ENCODE measurements at places on chromosomes 2 and 18.
A peak's percentile ranks its signal among the peaks of the same experiment; 100 is the strongest.

DNA sequence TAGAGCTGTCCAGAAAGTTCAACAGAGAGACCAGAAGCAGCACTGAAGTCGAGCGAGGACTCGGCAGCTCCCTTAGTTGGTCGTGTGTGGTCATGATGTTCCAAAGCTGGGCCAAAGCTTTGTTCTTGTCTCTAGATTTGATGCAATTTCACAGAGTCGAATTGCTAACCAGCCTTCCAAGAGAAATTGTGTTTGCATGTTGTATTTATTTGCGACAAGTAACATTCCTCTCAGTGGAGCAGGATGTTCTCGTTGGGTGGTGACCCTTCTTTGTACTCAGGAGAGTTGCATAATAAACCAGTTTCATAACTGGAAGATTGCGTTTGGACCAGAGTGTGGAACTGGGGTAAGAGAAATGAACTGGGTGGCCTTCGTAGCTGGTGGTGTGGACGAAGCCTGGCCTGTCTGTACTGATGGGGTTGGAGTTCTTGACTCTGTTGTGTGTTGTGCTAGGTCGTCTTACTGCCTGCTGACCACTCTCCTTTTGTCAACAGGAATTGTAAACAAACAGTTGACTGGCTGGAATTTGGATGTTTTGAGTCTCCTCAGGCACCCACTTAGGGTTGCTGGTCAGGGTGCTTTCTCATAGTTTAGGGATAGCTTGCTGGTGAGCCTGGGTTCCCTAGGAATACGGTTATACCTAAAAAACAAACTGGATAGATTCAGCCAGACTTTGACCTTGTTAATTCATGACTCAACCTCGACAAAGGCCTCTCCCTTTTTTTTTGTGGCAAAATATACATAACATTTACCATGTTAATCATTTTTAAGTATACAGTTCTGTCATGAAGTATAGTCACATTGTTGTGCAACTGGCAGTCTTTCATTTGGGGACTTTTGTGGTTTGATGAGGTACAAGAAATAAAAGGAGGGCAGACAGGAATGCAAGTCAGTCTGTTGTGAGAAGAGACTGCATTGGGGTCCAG is 28.9 kb upstream of the TOGARAM2 start:
- DNase-seq = no peak

- peak; percentile 72 for DNase-seq
These were observed 22.9 kb upstream of the DARS1 start for GRCh38 chr2:136008205-136008865.

- no peak for DNase-seq
These were observed 498.6 kb upstream of the ZEB2 start for GRCh38 chr2:145018502-145018901.

DNA sequence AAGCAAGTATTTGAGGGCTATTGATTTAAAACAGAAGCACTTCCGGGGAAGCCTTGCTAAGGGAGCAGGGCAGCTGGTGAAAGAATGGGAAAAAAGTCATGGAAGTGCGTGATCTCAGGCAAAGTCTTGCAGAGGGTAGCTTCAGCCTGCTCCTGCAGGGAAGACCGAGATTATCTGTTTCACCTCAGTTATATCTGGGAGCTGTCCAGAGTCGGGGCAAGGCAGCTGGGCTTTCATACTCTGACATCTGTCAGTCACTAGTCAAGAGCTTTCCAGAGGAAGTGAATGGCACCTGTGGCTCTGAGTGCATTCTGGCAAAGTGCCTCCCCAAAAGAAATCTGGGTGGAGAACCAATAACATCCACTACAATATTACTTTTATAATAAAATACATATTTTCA is 8.7 kb downstream of the NXPH2 start:
- no peak for DNase-seq

DNA sequence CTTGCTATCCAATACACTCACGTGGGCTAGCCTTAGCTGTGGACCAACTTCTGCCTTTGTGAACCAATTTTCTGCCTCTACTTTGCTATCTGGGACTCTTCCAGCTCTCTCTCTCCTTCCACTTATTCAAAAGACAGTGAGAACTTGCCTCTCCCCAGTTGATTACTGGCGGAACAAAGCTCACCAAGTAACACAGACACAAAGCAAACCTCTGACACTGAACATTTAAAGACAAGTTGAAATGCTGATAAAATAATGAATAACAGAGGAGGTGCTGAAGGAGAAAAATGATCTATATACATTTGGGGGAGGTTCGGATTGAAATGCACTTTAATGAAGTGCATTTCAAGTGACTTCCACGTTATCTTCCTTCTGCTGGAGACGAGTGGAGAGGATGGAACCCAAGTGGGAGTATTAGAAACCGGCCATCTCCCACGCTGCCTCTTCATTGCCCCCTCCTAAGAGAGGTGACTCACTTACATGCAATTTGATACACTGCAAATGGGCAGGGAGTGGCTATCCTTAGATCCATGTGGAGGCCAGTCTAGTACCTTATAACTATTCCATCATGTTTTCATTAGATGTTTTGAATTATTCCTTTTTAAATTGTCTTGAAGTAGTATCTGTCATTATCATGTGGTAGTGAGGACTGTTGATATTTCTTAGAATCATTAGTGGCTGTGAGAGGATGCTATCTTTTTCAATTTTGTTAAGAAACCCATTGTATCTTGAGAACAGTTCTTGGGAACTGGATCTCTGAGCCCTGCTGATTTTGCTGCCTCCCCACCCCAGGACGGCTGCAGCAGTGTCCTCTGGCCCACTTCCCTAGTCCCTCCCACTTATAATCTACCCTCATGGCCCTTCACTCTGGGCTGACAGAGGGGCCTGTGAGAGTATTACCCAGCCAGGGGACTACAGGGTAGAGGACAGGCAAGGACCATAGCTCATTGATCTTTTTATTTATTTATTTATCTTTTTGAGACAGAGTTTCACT is 6.0 kb upstream of the GLI2 start:
- DNase-seq = no peak

DNA sequence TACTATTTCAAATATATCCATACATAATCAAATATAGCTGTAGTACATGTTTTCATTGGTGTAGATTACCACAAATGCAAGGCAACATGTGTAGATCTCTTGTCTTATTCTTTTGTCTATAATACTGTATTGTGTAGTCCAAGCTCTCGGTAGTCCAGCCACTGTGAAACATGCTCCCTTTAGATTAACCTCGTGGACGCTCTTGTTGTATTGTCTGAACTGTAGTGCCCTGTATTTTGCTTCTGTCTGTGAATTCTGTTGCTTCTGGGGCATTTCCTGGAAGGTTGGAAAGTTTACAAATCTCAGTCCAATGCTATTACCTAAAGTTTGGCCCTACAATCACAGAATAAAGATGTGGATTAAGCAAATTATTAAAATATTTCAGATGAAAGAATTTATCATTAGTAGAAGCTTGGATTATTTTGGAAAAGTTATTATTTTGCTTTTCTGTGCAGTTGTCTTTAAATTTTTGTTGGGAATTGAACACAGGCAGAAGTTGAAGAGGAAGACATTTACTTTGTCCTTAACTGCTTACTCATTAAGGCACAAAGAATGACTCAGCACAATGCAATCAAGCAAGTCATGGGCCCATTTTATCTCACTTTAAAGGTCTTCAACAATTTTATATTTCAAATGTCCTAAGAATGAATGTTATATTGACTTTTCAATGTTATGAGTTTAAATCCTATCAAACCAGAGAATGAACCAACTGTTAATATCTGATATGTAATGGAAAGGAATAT is 103.4 kb upstream of the CAVIN2 start:
- no peak for DNase-seq

GRCh38 chr2:166516712-166517303 is 22.8 kb upstream of the SCN7A start:
- DNase-seq = no peak

- no peak for DNase-seq
These were observed 310.1 kb upstream of the HNRNPA3 start for GRCh38 chr2:176902454-176902853.

DNA sequence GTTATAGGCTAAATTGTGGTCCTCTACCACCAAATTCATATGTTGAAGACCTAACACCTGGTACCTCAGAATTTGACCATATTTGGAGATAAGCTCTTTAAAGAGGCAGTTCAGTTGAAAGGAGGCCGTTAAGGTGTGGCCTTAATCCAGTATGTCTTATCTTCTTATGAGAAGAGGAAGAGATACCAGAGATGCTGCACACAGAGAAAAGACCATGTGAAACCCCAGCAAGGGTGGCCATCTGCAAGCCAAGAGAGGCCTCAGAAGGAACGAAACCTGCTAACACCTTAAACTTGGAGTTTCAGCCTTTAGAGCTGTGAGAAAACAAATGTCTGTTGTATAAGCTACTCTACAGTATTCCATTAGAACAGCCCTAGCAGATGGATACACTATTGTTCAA is 528.1 kb upstream of the DCC start:
- DNase-seq = no peak

DNA sequence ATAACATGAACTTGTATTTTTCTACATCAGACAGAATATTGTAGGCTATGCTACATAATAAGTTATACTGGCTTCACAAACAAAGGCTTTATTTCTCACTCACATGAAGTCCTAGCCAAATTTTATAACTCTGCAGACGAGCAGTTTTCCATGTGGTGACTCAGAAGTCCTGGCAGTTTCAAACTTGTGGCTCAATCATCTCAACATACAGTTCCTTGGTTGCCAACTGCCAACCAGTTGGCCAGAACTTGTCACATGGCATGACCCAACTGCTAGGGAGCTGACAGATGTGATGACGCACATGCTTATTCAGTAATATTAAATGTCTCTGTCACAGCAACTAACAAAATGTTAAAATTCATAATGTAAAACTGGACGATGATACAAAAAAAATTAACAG is 63.8 kb upstream of the ZC3H15 start:
- no peak for DNase-seq

DNA sequence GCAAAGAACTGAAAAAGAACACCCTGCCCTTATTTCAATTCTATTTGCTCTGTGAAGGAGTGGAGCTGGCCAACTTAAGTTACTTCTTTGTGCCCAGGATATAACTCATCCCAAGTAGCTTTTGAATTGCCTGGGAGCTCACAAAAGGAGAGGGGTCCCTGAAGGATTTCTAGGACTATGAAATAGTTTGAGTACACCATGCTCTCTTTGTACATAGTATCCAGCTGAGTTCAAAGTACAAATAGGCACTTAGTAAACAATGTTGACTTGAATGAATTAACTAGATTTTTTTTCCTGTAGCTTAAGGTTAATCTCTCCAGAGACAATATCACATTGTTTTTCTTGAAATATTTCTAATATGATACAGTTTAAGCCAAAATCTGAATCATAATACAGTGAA is 47.7 kb downstream of the ZC3H15 start:
- no peak for DNase-seq

DNA sequence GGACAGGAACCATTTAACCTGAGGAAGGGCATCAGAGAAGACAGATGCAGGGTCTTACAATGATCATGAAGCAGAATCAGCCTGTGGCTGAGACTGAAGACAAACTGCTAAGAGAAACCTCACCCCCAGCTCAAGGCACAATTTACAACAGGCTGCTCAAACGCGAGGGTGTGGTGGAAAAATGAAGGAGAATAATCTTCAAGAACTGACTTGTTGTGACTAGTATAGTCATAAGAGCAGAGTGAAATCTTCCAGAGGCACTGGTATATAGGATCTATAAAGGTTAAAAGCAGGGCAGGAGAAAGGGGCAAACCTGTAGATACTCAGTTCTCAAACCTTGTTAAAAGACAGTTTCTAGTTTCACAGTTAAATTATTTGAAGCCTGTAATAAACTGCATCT is 1155.8 kb upstream of the TMEFF2 start:
- no peak for DNase-seq

- DNase-seq = peak; percentile 19
These were observed 41.0 kb downstream of the CROCC2 start for GRCh38 chr2:240947176-240947575.

- DNase-seq = no peak
These were observed 252.8 kb downstream of the DYSF start for GRCh38 chr2:71706121-71706520.

- no peak for DNase-seq
These were observed 150.0 kb downstream of the LPIN1 start for GRCh38 chr2:11896386-11896785.

GRCh38 chr2:62201307-62201706 is 5.4 kb downstream of the B3GNT2 start:
- no peak for DNase-seq

DNA sequence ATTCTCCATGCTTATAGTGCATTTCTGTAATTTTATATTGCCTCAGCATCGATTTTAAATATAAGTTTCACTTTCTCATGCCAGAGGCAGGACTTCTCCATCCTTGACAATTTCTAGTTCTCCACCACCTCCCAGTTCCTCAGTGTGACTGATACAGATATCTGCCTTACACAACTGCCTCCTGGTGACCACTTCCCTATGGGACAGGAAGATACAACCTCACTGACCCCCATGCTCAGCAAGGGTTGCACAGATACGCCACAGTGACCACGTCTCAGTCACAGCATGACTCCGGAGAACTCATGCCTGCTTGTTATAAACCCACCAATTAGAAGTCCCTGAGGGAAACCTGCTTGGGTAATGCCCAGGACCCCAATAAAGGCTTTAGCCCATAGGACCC is 284.0 kb upstream of the MC4R start:
- DNase-seq = no peak

DNA sequence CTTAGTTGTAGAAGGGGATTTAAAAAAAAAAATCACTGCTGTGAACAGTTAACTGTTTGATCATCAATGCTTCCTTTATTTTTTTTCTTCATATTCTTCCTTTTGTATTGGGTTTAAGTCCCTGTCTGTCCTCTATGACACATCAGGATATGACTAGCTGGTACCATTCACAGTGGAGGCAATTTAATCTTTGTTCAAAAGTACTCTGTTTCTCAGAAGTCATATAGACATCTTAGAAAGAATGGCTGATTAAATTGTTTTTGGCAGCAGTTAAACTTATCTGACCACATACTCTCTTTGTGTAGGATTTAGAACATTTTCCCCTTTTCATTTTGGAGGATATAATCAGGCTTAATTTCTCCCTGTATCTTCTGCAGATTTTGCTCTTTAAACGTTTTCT is 807.8 kb upstream of the CDH2 start:
- DNase-seq = no peak

GRCh38 chr2:3651691-3652648 is 6.0 kb upstream of the ALLC start:
- DNase-seq = peak; percentile 78

- no peak for DNase-seq
These were observed 1.4 kb upstream of the SLC23A3 start for GRCh38 chr2:219171231-219171651.

DNA sequence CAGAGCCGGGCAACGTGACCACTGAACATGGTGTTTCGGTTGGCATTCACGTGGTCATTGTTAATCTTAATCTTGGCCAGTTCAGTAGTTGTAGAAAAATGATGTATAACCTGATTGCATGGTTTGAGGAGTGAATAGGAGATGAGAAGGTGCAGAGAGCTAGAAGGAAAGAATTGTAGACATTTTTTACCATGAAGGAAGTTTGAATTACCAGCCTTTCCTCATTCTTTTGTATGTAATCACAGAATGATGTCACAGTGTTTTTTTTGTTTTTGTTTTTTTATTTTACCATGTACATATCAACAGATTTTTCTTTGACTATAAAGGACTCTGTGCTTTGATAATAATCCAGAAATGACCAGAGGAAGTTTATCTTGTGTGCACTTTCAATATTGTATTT is 126.3 kb downstream of the LTBP1 start:
- no peak for DNase-seq
